Activated CD4-positive, CD25-positive, alpha-beta regulatory T cell treated with anti-CD3 and anti-CD28 coated beads, Interleukin-2, amount 50 U/mL, for 72 hours (primary cell): ENCODE measurements at places on chromosomes 12 and 14.
A peak's percentile ranks its signal among the peaks of the same experiment; 100 is the strongest.

- no peak for DNase-seq
Measured at GRCh38 chr12:14846876-14847580, 3.7 kb upstream of the ART4 start.

GRCh38 chr12:943051-943450 lies 6.4 kb downstream of the RAD52 start:
- DNase-seq = no peak

DNA sequence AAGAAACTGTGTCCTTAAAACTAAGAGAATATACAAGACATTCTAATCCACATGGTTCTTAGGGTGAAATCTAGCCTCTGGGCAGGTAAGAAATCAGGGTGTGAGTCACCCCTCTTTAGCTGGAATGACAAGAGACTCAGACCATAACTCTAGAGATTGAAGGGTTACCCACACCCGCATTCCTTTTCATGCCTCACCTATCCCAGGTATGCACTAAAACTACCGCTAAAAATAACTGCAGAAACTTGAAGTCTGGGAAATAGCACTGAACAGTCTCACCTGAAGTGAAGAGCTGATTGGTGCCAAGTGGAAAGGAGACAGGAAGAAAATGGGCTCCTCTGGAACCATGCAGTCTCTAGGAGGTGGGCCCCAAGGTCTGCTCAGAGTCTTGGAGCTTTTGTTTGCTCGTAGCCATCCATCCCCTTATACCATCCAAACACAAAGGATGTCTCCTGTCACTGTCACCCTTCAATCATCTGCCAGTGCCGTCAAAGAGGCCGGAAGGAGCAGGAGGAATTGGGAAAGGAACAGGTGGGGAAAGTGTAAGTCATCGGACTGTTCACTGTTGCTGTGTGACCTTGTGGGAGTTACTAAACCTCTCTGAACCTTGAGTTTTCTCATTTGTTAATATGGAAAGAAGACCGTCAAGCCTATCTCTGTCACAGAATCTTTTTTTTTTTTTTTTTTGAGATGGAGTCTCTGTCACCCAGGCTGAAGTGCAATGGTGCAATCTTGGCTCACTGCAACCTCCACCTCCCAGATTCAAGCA lies 22.4 kb downstream of the DDX47 start:
- DNase-seq = no peak

GRCh38 chr12:52694151-52694550 lies 9.2 kb downstream of the KRT77 start:
- no peak for DNase-seq

GRCh38 chr14:104937694-104938365 lies 13.2 kb downstream of the PLD4 start:
- DNase-seq = no peak

DNA sequence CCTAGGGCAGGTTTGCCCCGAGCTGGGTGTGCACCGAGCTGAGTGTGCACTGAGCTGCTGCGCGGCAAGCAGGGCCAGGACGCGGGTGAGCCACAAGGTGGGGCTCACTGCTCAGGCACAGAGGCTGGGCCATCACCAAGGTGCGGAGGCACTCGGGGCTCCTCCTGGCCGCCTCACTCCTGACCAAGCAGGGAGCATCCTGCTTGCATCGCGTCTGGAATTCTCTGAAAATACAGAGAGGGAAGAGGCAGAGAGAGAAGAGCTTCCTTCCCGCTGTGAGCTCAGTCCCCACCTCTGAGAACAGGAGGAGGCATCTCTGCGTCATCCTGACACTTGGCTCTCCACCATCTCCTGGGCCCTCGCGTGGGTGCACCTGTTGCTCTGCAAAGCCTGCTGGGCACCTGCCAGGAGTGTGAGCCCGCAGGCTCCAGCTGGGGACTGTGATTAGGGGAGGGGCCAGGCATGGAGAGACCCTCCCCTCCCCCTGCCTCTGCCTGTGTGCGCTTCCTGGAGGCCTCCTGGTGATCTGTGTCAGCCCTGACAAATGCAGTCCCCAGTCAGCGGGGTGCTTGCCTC lies 116.3 kb downstream of the GLT1D1 start:
- no peak for DNase-seq

GRCh38 chr12:63821781-63822251 lies 22.7 kb upstream of the SRGAP1 start:
- no peak for DNase-seq

DNA sequence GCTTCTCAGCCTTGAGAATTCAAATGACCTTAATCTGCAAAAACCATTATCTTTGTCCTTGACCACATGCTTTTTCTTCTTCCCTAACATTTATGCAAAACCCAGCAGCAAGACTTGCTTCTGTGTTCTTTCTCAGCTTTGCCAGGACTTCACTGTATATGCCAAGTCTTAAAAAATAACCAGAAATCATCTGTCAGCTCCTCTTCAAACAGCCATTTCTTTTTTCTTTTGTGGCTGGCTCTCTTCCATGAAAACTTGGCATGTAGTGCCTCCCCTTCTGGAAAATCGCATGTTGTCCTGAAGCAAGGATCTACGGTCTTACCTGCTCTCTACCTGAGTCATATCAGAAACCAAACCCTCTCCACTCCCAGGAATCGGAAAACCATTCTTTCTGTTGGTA lies 364.9 kb downstream of the RPS29 start:
- DNase-seq = no peak

- no peak for DNase-seq
Measured at GRCh38 chr12:10409392-10409791, at the start of gene KLRC4. TSS of gene KLRC4 (minus strand) at chr12:10409757. CDS start at chr12:10409575, 182 bp downstream.

DNA sequence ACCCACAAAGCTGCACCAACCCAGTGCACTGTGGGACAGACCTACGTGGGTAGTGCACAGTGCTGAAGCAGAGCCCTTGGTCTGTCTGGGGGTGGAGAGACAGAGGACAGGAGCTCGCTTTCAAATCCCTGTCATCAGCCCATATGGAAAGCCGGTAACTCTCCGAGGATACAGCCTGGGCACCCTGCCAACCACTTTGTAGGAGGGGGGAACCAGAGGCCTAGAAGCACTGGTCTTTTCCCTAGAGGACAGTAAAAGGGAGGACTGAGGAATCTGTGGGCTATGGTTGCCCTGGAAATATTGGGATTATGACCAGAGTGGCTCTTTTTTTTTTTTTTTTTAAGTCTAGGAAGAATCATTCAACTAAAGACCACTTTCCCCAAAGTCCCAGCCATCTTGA lies 74.3 kb downstream of the MAP3K9 start:
- no peak for DNase-seq

DNA sequence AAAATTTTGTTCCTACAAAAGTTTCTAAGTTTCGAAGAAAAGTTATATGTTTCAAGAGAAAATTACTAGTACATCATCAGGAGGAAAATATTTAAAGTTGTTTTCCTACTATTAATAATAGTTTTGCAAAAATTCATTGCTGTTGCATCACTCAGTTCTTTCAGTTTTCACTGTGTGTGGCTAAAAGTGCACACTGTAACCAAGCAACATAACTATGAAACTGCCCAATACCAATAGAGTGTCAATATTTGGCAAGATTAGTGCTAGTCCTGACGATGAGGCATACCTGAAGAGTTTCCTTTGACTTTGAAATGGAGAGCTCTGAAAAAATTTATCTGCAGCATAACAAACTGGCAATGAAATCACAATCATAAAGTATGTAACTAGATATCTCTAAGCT lies 194.3 kb downstream of the CPNE8 start:
- DNase-seq = no peak

DNA sequence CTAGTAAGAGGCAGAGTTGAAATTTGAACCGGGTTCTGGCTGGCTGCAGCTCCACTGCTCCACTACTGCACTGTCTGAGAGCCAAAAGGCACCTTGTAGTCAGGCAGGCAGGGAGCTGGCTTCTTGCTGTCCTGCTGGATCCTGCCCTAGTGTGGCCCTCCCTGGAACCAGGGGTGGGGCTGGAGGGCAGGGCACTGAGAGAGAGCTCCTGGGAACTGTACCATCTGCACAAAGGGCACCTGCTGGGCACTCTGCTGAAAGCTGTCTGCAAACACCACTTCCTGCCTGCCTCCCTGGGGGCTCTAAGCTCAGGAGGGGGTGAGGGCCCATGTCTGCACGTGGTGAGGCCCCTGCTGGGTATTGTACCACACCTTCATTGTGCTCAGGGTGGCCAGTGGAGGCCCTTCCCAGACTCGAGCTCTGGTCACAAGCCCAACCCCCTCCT lies 19.0 kb upstream of the TCL1B start:
- no peak for DNase-seq

GRCh38 chr12:41439801-41440200 lies 251.7 kb downstream of the PDZRN4 start:
- DNase-seq = no peak

DNA sequence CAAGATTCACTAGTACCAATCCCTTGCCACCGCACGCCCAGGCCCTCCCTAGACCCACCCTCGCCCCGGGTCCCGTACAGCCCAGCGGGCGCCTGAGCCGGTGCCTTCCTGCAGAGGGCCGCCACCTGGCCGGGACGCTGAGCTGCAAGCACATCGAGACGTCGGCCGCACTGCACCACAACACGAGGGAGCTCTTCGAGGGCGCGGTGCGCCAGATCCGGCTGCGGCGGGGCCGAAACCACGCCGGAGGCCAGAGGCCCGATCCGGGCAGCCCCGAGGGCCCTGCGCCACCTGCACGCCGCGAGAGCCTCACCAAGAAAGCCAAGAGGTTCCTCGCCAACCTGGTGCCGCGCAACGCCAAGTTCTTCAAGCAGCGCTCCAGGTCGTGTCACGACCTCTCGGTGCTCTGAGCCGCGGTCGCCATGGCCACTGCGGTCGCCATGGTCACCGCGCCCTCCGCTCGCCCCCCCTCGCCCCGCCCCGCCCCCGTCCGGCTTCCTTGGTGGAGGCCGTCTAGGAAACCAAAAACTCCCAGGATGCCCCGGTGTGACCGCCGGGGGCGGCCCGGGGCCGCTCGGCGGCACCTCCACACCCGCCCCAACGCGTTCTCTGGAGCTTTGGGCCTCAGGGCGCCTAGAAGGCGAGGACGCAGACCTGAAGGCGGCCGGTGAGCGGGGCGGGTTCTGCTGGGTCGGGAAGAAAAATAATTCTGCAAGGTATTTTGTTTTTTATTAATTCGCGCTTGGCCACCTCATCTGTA lies 3.7 kb downstream of the REM2 start:
- DNase-seq = peak; percentile 73

- no peak for DNase-seq
Measured at GRCh38 chr14:24925771-24926374, 124.1 kb downstream of the STXBP6 start.

GRCh38 chr14:51479584-51480325 lies 172.0 kb upstream of the FRMD6 start:
- DNase-seq = no peak

DNA sequence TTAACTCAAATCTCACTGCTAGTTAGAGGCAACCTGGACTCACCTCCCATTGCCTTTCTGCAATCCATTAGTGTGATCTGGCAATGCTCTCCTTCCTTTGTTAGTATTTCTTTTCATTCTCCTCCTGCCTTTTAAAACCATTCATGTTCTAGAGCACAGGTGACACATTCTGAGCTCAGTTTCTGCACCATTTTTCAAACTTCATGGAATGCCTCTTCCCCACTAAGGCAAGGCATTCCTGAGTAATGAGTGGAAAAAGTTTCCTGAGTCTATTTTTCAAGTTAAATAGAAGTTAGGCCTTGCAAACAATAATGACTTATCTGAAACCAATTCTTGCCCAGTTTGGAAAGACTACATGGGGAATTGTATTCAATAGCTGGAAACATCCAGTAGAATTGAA lies 1001.8 kb downstream of the BCL11B start:
- no peak for DNase-seq

- DNase-seq = no peak
Measured at GRCh38 chr14:102571478-102572042, 20.9 kb upstream of the RCOR1 start.

DNA sequence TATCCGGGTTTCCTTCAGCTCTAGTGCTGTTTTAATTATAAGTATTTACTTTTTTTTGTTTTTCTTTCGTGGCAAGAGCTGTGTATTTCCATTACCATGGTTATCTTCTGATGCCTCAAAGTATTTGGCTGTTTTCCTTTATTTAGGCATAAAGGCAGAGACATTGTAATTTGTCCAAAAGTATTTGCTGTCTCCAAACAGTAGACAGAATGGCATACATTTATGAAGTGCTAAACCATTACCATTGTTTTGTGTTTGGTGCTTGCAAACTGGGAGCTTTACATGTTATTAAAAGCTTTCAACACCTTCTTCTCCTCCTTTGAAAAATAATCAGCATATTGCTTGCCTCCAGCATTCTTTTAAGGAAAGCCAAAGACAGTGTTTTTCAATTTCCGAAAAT lies 46.3 kb downstream of the FLRT2 start:
- no peak for DNase-seq
